Hypothalamus (tissue), 51 donors: ENCODE measurements at places on chromosomes 1 and 21.

GRCh38 chr1:166813508-166814223 is 25.6 kb upstream of the POGK start:
- DNase-seq = no peak

- no peak for DNase-seq
These were observed 30.4 kb upstream of the CR2 start for GRCh38 chr1:207423560-207424292.

- no peak for DNase-seq
These were observed 70.6 kb downstream of the MRPL37 start for GRCh38 chr1:54270543-54270942.

DNA sequence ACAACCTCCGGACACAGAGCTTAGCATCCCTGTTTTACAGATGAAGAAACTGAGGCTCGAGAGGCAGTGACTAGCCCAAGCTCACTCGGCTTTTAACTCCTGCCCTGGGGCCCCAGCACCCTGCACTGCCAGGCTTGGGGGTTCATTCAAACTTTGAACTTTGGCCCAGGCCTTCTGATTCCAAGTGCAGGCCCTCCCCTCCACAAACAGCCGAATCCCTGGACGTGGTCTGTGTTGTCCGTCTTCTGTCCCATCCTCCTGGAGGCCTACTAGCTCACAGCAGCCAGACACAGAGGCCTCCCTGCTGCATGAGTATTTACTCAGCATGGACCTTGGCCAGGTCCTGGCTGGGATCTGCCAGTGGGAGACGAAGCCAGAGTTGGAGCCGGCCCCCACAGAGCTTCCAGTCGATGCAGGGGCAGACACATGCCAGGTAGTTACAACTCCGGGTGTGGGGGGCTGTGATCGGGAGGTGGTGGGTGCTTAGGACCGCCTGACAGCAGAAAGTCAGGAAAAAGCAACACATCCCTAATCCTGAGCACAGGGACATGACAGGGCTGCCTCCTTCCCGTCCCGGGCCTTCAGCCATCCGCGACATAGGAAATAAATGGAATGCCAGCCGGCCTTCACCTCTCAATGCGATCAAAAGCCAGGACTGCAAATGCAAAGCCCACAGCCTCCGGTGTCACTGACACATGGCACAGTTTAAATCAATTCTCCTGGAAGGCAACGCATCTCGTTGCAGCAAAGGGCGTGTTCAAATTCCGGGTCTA is 7.4 kb downstream of the IFFO2 start:
- DNase-seq = no peak

GRCh38 chr21:25638660-25639550 is at the start of gene JAM2:
JAM2 (plus strand) TSS chr21:25639258; CDS start chr21:25639822, 564 bp downstream.
- peak; percentile 63 for DNase-seq

- no peak for DNase-seq
These were observed 116.6 kb downstream of the ATG4C start for GRCh38 chr1:62900566-62900965.

DNA sequence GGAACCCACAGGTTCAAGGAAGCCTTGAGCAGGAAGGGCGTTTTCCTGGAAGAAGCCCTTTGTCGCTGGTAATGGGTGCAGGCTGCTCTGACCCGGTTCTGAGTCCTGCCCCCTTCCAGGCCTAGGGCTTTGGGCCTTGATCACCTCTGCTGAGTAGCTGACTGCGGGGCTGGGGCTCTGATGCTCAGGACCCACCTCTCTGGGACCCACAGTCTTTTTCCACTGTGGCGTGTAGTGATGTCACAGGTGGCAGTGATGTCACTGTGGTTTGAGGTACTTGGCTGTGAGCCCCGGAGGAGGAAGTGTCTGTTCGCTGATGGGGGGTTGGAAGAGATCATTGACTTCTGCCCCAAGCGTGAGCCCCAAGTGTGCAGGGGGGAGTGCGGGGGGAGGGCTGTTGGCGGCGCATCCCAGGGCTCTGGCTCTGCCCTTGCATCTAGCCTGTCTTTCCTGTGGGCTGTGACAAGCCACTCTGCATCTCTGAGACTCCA is 6.9 kb downstream of the TNFRSF1B start:
- peak; percentile 36 for DNase-seq

DNA sequence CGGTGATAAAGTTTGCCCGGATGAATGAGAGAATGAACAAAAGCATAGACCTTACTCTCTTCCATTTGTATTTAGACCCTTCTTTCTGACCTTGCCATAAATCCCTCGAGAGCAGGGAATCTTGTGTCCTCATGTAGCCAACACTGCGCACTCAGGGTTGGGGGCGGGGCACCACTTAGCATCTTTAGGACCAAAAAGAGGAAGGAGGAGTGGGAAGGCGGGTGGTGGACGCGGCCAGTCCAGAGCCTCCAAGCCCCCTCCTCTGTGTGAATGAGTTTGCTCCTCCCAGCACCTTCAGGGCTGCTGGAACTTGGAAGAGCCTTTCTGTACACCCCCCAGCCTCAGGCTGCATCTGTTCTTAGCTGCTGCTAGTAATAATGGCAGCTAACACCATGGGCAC is 141.9 kb upstream of the TMEM51 start:
- DNase-seq = no peak

GRCh38 chr1:47753808-47754207 is 243.4 kb downstream of the TRABD2B start:
- no peak for DNase-seq

DNA sequence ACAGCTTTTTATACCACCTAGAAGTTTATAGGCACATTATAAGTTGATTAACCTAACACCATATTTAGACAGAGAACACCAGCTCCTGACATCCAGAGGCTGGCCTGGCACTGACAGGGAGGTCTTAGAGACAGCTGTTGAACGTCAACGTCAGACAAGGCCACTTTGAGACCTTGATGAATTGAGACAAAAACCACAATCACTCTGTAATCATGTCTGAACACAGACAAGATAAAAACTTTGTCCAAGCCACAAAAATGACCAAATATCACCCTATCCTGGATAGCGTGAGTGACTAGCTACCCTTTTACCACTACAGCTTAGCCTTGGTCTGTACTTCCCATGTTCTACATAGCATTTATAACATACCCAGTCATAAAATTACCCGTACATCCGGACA is 403.6 kb upstream of the CHRM3 start:
- no peak for DNase-seq

DNA sequence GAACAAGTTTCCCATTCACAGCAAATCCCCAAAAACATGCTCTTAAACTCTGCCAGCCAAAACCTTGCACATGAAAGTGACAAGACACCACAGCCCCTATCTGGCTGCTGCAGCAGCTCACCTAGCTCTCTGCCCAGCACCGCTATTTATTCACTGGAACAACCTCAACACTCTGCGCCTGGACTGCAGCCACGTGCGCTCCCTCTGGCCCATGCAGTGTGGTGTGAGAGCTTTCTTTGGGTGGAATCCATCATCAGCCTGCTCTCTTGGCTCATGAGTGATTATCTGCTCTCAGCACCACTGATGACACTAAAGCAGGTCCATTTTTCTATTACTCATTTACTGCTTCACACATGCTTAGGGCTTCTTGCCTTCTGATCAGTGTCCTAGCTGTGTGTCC is 11.4 kb downstream of the KCNJ6 start:
- DNase-seq = no peak

DNA sequence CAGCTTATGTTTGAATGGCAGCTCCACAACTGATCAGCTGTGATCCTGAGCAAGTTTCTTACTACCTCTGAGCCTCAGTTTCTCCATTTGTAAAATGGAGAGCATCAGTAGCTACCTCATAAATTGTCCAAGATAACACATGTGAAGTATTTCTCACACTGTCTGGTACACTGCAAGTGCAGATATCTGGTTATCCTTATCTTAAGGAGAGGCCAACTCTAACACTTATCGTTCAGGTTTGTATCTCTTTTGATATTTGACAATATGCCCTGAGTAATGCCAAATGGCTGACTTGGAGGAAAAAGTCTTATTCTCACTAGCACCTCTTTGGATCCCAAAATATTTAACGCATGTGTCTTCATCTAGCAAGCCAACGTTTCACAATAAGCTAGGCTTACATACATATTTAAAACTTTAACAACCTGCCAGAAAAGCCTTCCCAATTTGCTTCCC is 2.7 kb downstream of the CSRP1 start:
- no peak for DNase-seq

DNA sequence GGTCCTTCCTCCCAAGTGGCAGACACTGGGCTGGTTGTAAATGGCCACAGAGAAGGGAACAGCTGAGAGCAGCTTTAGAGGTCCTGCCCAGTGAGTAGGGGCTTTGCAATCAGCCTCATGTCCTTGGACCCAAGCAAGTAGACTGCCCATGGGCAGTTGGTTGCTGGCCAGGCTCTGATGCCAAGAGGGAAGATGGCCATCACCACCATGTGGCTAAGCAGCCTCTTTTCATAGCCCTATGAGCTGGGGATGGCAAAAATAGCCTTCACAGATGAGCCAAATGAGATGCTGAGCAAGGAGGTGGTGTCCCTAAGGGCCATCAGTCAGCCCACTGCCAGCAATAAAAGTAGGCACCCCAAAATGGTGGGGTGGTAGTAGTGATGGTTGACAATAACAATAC is 3.2 kb downstream of the DISP3 start:
- DNase-seq = no peak

DNA sequence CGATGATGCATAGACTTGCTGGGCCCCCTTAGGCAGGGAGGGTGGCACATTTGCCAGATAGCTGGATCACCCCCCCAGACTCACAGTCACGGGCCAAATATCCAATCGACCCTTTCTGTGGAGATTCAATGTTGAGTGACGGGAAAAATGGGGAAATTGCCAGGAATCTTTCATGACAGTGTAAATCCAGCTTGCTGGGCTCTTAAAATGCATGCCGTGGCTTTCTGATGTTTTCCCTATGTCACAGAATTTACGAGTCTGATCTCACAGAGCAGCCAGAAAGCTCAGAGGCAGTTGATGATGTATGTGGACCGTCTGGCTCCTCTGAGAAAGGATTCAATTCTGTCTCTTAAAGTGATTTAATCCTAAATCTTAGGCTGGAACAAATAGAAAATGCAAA is 150.1 kb upstream of the ZNF644 start:
- no peak for DNase-seq

DNA sequence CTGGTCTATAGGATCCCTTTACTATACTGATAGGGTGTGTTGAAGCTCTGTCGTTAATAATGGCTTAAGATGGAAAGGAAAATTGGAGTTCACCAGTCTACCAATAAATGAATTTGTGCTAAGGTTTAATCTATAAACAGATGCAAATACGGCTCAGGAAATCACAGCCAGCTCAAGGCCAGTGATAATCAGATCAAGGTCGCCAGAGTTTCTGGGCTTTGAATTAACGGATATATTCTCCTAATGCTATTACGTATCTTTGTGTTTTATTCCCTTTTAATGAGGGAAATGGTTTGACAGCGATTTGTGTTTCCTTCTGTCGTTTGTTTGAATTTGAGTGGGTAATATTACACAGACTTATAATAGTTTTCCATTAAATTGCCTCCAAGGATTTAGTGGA is 279.6 kb downstream of the BACH1 start:
- no peak for DNase-seq

DNA sequence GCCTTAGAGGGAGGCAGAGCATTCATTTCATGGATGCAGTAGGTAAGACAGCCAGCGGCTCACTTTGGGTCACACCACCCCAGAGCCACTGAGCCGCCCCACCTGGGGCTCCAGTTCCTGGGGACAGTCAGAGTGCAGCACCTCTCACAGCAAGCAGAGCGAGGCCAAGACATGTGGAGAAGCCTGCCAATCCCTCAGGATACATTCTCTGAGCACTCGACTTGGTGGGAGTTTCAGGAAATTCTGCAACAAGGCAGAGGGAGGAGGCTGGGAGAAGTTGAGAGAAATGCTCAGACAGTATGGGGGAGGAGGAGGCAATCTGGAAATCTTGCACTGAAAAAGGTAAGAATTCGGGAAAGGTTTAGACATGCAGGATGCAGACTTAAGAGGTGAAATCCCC is 60.8 kb upstream of the WLS start:
- no peak for DNase-seq

GRCh38 chr1:7097938-7098592 is 312.8 kb downstream of the CAMTA1 start:
- no peak for DNase-seq

- DNase-seq = no peak
These were observed 8.0 kb upstream of the YBX1 start for GRCh38 chr1:42674214-42674613.

DNA sequence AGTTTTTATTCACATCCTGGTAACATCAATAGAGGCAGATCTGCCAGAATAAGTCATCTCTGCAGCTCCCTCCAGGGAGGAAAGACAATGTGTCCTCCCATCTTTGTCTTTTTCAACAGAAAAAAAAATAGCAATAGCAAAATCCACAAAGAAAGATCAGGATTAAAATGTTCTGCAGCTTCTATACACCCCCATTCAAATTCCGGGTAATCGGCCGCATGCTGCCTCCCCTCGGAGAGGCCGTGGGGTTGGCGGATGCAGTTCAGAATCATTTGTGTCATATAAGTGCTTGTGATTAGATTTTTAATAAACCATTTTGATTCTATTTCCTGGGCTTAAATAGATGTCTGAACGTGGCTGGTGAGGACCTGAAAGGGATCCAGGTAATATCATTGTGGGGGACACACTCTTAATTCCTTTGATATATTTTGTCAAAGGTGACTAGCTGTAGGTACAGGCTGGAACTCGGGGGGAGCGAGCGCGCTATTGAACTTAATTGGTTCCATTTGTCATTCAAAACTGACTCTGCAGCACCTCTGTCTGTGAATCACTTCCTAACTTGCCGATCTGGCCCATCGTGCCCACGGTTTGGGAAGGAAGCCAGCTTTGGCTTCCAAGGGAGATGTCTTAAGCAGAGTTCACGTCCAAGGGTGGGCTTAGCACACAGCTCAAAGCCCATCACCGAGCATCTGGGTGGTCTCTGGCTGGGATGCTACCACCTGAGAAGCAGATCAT is 85.6 kb upstream of the ARHGEF16 start:
- DNase-seq = no peak

GRCh38 chr1:114037962-114038816 is 58.9 kb downstream of the OLFML3 start:
- DNase-seq = no peak

DNA sequence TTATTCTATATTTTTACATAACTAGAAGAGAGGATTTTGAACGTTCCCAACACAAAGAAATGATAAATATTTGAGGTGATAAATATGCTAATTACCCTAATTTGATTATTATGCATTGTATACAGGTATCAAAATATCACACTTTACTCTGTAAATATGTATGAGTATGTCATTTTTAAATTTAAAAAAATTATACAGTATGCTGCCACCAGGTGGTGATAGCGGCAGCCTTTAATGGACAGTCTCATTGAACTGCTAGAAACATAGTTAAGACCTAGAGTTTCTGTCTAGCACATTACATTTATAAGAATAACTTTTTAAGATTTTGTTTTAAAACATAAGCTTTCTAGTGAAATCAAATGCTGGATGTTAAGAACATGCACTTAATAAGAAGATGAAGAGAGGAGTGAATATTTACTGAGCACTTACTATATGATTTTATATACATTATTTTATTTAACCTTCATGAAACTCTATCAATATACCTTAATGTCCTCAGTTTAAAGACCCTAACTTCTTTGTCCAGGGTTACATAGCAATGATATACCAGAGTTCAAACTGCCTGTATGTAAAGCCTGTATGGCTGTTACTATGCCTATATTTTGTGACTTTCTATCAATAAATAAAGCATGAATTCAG is 207.1 kb downstream of the NUF2 start:
- DNase-seq = no peak

GRCh38 chr1:94283462-94283861 is 46.1 kb upstream of the ARHGAP29 start:
- no peak for DNase-seq
